ENCODE measurements at places on chromosomes 12 and 14. TPM values are rescaled to one million over a fixed set of nuclear protein-coding genes. Genes with fewer than 3 reads are reported as not detected.

DNA sequence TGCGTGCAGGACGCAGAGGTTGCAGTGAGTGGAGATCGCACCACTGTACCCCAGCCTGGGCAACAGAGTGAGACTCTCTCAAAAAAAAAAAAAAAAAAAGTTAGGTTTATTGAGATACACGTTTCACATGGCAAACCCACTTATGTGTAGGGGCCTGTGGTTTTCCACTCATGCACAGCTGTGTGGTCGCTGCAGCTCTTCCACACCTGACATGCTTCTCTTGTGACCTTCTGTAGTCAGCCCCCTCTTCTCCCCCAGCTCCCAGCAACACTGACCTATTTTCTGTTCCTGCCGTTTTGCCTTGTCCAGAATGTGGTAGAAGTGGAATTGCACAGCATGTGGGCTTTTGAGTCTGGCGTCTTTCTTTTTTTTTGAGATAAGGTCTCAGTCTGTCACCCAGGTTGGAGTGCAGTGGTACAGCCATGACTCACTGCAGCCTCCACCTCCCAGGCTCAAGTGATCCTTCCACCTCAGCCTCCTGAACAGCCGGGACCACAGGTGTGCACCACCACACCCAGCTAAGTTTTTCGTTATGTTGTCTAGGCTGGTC, 8.4 kb downstream of the MTA1 start:
- DNase-seq: no peak
- no peak overlapping the region for H3K4me3 ChIP-seq
- peaks cover 14% of the 10 kb centered on the region for H3K4me1 ChIP-seq
- no peak overlapping the region for H3K27ac ChIP-seq

DNA sequence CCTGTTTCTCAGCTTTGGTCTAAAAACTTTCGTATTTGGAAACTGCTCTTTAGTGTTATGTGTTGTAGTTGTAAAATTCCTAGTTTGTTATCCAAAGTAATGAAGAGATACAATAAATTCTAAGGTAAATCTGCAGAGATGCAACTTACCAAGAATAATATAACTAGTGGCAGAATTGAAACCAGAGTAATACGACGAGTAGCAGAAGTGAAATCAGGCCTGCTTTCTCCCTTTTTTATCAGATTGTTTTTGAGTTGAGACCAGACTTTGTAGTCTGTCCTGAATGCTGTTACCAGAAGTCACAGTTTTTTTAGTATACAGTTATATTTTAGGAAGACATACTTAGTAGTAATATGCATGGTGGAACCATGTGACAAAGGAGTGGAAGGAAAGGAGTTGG, 12.5 kb downstream of the PAPOLA start:
- DNase-seq: no peak
- peak overlapping the region; percentile 29 for H3K27ac ChIP-seq
- H3K27me3 ChIP-seq: no peaks in the 10 kb centered on the region

- H3K27ac ChIP-seq: no peak overlapping the region
- H3K4me3 ChIP-seq: no peak overlapping the region
- no peaks in the 10 kb centered on the region for H3K27me3 ChIP-seq
- no peaks in the 10 kb centered on the region for H3K36me3 ChIP-seq
These were observed 831.1 kb downstream of the LRFN5 start for GRCh38 chr14:42437809-42438208.

- H3K4me3 ChIP-seq: no peak overlapping the region
- H3K4me1 ChIP-seq: no peaks in the 10 kb centered on the region
- H3K36me3 ChIP-seq: no peaks in the 10 kb centered on the region
- peaks cover 9% of the 10 kb centered on the region for H3K27me3 ChIP-seq
- no peak for DNase-seq
These were observed 20.2 kb downstream of the CD163 start for GRCh38 chr12:7483343-7483742.

- no peak overlapping the region for H3K27ac ChIP-seq
- H3K27me3 ChIP-seq: peaks cover 57% of the 10 kb centered on the region
- peaks cover 8% of the 10 kb centered on the region for H3K36me3 ChIP-seq
- DNase-seq: no peak
These were observed 29.5 kb downstream of the PPP4R4 start for GRCh38 chr14:94203473-94204210.

GRCh38 chr12:130715150-130715997, 725 bp downstream of the RIMBP2 start:
- no peak for DNase-seq
- H3K4me3 ChIP-seq: no peak overlapping the region
- peaks cover 5% of the 10 kb centered on the region for H3K4me1 ChIP-seq
- H3K27me3 ChIP-seq: peaks cover 29% of the 10 kb centered on the region

DNA sequence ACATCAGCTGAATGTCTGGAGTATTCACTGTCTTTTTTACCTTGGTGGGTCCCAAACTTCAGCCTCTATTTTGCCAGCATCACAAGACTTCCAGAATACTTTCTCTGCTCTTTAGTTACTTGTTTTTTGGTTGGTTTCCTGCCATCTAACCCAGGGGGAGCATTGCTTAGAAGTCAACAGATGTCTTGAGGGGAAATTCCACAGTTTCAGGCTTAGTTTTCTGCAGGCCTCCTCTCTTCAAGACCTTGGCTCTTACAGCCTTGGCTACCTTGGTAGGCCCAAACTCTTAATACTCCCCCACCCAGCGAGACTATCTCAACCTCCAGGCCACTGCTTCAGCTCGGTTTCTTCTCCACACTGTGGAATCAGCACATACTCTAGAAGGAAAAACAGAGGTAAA, 41.7 kb downstream of the NEDD1 start:
- no peak overlapping the region for H3K27ac ChIP-seq
- no peaks in the 10 kb centered on the region for H3K27me3 ChIP-seq
- H3K36me3 ChIP-seq: peaks cover 24% of the 10 kb centered on the region
- no peak overlapping the region for H3K4me3 ChIP-seq
- H3K4me1 ChIP-seq: peaks cover 5% of the 10 kb centered on the region

DNA sequence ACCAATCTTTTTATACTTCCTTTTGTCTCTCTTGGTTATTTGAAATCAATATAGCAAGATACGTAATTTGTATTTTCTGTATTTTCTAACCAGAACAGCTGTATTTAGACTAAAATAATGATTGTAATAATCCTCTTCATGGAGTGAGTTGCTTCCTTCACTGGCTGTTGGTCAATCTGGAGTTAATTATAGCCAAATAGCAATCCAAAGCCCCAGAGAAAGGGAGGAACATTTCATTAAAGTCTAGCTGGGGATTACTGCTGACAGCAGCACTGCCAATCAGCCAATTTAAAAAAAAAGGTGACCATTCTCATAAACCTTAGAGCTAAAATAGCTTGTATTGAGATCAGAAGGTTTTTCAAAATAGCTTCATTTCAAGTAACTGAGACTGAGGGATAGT, 118.0 kb downstream of the TRHDE start:
- H3K36me3 ChIP-seq: peaks cover 4% of the 10 kb centered on the region
- no peaks in the 10 kb centered on the region for H3K4me1 ChIP-seq
- no peaks in the 10 kb centered on the region for H3K27me3 ChIP-seq
- no peak overlapping the region for H3K4me3 ChIP-seq
- no peak overlapping the region for H3K27ac ChIP-seq

DNA sequence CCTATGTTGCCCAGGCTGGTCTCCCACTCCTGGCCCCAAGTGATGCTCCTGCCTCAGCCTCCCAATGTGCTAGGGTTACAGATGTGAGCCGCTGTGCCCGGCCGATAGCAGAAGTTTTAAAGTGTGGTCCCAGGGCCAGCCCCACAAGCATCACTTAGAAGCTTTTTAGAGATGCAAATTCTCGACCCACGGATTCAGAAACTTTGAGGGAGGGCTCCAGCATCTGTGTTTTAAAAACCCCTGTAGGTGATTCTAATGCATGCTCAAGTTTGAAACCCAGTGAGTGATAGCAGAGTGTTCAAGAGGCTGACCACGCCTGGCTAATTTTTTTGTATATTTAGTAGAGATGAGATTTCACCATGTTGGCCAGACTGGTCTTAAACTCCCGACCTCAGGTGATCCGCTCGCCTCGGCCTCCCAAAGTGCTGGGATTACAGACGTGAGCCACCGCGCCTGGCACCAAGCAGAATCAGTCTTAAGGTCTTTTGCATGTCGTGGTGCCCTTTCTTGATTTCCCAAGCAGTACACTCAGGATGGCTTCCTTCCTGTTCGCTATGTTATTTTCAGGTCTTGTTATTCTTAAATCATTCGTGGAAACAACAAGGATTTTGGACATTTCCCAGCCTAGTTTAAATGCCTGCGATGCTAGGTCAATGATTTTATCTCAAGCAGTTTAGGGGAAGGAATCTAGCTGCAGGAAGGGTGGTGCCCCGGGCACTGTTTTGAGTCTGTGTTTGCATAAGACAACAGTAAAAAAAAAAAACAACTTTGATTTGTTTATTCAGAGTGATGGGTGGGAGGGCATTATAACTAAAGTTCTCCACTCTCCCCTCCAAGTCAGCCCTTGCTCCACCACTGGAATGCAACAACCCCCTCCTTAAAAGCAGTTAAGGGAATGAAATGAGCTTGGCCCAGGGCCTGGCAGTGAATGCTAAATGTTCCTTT, 9.2 kb upstream of the RILPL2 start:
- H3K4me1 ChIP-seq: peaks cover 15% of the 10 kb centered on the region
- no peaks in the 10 kb centered on the region for H3K36me3 ChIP-seq
- H3K4me3 ChIP-seq: peak overlapping the region; percentile 10
- no peaks in the 10 kb centered on the region for H3K27me3 ChIP-seq
- DNase-seq: no peak

The SERPINA1 gene
- 0.38 TPM for total RNA-seq

The IFI27L1 gene
- 23.0 TPM for total RNA-seq

The KLRC3 gene
- 7.9 TPM for total RNA-seq

The TM9SF1 gene
- 30.2 TPM for total RNA-seq

All from natural killer cell treated with Interleukin-12 subunit alpha and Interleukin-12 subunit beta and Interleukin-15 and Interleukin-18, amount 100 ng/mL, for 72 hours (primary cell).